ENCODE measurements at places on chromosomes 5 and 9.

- DNase-seq = no peak
These were observed 444.5 kb downstream of the CTNND2 start for GRCh38 chr5:11459716-11460115.

DNA sequence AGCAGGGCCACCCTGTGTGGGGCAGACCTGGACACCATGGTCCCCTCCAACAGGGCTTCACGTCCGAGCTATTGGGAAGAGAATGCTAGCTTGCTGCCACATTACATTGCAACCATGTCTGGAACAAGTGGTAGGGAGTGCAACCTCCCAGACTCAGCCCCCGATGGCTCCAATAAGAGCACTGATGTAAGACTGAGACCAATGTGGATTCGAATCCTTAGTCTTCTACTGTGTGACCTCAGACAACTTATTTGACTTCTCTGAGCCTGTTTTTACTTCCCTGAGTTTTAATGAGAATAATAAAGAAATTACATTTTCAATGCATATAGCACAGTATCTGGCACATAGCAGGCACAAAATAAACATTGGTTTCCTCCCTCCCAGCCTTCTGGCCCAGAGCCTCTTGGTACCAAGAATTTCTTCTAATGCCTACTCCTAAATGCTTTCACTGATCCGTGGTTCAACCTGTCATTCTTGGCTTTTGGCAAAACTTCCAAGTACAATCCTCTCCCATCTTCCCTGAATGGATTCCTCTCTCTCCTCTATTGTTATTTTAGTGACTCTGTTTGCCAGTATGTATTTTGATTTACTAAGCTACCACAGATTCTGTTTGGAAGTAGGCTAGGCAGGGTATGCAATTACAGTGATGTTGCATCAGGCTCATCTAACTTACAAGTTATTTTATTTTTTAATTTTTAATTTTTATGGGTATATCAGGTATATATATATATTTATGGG, 34.6 kb upstream of the COL15A1 start:
- no peak for DNase-seq

DNA sequence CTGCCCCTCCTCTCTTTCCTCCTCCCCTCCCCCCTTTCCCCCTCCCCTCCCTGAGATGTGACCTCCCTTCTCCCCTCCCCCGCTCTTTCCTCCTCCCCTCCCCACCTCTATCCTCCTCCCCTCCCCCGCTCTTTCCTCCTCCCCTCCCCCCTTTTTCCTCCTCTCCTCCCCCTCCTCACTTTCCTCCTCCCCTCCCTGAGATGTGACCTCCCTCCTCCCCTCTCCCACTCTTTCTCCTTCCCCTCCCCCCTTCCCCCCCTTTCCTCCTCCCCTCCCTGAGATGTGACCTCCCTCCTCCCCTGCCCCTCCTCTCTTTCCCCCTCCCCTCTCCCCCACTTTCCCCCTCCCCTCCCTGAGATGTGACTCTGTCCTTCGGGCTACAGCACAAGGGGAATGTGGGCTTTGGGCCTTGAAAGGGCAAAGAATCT, 169.8 kb downstream of the COL23A1 start:
- no peak for DNase-seq

DNA sequence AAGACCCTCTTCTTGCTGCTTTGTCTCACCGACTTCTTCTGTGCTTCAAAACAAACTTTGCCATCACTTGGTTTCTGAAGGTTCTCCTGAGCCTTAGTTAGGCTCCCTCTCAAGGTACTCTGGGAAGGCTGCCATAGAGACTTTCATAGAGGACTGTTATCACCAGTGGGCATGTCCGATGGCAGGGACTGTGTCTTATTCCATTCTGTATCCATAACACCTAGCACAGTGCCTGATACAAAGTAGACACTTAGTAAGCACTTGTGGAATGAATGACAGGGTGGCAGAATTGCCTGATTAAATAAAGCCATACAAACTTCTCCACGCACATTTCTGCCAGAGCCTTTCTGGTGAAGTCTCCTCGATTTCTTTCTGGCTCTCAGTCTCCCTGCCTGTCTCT, 32.7 kb downstream of the AGXT2 start:
- no peak for DNase-seq

DNA sequence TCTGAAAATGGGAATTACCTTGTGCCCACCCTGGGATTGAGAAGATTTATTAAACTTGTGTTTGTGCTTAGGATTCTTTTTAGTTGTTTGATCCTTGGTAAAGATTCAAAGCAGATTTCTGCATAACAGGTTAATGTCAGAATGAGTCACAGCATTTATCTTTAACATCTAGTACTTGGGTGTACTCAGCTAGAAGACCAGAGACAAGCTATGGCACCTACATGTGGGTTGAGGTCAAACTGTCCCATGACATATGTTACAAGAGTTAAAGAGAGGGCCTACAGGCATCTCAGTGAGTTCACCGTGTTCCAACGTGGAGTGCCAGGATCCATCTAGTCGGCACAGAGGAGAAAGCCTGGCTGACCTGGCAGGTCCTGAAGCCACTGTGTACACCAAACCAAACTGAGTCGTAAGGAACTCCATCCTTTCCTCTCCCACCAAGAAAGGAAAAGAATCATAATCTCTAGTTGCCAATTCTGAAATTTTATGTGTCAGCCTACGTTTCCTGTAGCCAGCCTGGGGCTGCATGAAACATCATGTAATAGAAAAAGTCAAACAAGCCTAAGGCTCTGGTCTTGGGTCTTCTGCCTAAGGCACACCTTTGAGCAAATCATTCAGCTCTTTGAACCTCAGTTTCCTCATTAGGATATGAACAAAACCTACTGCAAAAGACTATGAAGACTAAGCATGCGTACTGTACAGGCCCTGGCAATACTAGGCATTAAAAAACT, 73.7 kb downstream of the RCL1 start:
- no peak for DNase-seq

- DNase-seq = no peak
These were observed 739.2 kb downstream of the BRINP1 start for GRCh38 chr9:118630079-118630478.

DNA sequence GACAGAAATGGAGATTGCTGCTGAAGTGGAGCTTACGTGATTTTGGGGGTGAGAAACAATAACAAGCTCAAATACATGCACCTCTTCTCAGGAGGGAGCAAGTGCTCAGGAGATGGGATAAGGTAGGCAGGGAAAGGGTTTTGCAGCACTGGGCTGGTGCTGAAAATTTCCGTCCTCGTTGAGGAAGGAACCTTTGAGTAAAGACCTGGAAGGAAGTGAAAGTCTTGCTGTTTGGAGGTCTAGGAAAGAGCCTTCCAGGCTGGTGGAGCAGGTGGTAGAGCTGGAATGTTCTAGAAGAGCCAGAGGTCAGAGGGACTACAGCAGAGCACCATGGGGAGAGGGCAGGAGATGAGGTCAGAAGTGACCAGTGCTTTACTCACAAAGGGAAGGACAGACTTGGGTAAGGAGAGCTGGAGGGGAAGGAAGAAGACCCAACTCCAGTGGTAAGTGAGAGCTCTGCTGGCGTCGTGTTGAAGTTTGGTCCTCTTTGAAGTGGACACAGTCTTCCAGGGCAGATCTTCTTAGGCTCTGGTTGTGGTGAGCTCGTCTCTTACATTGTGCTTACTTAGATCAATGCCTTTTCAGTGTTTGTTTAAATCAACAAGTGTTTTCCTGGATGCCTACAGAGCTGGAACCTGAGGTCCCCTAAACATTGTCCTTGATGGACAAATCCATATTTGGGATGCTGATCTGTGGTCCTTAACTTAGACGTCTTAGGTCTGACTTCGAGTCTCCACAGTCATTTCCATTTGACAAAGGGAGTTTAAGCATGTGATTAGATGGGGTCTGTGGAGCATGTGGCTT, 21.0 kb downstream of the ANKRD33B start:
- DNase-seq = no peak

- no peak for DNase-seq
These were observed 49.5 kb downstream of the PTCD2 start for GRCh38 chr5:72369711-72370110.

- DNase-seq = no peak
These were observed at the start of gene ELAVL2 for GRCh38 chr9:23826120-23826629. Gene ELAVL2, minus strand, starts transcription at chr9:23826240. Its CDS starts 64,006 bp downstream, at chr9:23762234.

GRCh38 chr9:137077758-137078693, 709 bp downstream of the UAP1L1 start:
- no peak for DNase-seq

DNA sequence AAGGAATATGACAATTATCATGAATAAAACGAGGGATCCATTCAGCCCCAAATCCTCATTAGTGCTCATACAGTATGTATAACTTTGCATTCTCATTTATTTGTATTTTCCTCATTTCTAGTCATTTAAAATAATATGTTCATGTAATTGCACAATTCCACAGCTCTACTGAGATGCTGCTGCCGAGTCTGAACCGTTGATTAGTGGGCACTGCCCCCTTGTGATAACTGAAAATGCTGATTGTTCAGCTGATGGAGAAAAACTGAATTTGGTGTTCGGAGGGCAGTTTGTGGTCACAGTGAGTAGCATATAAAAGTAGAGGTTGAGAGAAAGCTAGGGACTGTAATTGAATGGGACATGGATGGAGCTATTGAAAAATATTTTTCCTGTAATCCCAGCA, 12.2 kb upstream of the GPR151 start:
- no peak for DNase-seq

DNA sequence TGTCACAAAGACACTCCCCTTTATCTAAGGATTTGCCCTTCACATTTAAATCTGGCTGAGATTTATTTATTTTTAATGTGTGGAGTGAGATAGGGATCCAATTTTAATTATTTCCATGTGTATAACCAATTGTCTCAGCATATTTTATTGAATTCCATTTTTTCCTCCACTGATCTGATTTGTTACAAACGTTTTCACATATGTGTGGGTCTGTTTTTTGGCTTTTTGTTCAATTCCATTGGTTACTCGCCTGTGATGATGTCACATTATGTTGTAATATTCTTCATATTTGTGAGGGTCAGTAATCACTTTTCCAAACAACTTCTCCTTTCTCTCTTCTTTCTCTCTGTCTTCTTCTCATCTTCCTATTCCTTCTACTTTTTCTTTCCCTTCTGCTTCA, 278.3 kb upstream of the RFX3 start:
- DNase-seq = no peak

DNA sequence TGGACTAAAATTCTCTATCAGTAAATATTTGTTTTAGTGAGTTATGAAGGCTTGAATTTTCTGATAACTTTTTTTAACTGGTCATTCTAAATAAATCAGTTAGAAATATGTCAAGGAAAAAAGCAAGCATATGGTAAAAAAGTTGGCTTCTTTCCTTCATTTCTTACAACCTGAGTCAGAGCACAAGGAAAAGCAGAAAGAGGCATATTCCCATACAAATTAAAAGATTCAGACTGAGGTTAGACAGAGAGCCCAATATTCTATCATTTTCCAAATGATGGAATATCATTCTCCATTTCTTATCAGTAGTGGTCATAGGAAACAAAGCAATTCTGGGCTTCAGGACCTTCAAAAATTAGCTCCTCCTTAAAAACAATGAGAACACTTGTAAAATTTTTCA, 732.1 kb downstream of the MAT2B start:
- no peak for DNase-seq

DNA sequence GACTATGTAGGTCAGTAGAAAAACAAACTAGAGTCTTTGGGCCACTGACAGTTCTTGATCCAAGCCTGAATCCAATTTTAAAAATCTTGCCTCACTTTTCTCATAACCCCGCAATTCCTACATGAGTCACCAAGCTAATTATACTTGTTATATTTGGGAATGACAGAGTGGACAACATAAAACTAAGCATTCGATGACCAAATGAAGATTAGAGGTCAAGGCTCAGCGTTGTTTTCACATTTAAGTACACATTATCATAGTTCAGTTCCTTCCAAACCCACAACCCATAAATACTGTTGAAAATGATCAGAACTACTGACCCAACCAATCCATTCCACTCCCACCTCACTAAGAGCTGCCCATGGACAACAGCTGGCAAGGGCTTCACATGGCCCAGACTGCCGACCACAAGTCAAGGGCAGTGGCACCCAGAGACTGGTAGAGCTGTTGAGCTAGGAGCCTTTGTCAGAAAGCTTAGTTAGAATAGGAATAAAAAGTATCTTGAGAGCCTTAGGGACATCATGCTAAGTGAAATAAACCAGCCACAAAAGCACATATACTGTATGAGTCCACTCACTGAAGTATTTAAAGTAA, 64.2 kb downstream of the MYO10 start:
- DNase-seq = no peak

DNA sequence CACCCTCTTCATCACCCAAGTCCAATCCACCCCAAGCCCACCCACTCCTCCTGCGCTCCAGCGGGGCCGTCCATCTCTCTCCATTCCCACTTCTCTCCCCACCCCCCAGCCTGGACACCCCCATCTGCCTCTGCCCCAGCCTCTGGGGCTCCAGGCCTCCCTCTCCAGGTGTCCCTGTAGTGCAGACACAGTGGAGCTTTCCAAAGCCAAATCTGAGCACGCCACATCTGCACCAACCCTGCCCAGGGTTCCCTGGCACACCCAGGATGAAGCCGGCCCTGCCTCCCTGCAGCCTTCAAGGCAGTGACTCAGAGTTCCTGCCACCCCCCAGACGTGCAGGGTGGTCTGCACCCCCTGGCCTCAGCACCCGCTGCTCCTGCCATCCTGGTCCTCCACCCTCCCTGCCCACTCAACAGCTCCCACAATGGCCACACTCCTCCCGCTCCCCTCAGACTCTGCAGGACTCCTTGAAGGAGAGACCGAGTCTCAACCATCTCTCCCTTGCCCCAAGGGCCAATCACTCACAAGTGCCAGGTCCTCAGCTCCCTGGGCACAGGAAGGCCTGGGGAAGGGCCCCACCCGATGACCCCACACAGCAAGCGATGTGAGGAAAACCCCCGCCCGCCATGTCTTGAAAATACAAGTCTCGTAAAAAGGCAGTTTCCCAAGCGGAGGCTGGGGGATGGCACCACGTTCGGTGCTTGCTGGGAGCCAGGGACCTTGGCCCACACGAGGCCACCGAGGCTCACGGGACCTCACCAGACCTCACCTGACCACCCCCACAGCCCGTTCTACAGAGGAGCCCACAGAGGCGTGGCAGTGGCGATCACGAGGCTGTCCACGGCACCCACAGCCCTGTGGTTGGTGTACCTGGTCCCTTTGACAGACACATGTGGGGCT, 22.2 kb downstream of the VAV2 start:
- no peak for DNase-seq

GRCh38 chr9:76531231-76531780, 72.3 kb downstream of the GCNT1 start:
- no peak for DNase-seq

DNA sequence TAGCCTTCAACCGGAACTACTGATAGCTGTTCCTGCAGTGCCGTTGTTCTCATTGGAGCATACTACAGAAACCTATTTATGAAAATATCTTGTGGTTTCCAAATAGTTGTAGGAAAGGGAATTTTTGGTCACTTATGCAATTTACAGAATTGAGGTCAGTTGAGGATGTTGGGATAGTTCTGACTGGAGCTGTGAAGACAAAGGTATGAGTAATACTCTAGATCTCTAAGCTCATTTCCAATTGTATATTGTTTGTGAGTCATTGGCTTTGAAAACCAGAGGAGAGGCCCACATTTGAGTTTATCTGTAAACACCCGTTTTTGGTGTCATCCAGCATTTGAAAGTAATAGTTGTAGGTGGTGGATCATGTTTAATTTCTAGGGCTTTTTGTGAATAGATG, 561.3 kb upstream of the WWC1 start:
- DNase-seq = no peak

GRCh38 chr5:111703662-111704061, 53.3 kb downstream of the NREP start:
- no peak for DNase-seq

GRCh38 chr9:19732441-19732951, 56.3 kb downstream of the SLC24A2 start:
- no peak for DNase-seq
